Spinal cord (tissue), 10 donors: ENCODE measurements at places on chromosomes 12 and 14. TPM values are rescaled to one million over a fixed set of nuclear protein-coding genes. Genes with fewer than 3 reads are reported as not detected.

- DNase-seq: no peak
Measured at GRCh38 chr12:122013136-122013535, 8.5 kb upstream of the BCL7A start.

GRCh38 chr14:61520576-61520975 lies 174.7 kb upstream of the HIF1A start:
- no peak for DNase-seq

GRCh38 chr12:115386946-115387345 lies 703.0 kb upstream of the TBX3 start:
- no peak for DNase-seq

The CLSTN3 gene
- polyA plus RNA-seq: 160 TPM

The USP30 gene
- 25.2 TPM for polyA plus RNA-seq

The IL31 gene
- not detected for polyA plus RNA-seq
